Stimulated activated CD4-positive, alpha-beta T cell treated with anti-CD3 and anti-CD28 coated beads, TNF-alpha, amount 100 ng/mL, for 1 hour (primary cell): ENCODE measurements at places on chromosomes 16 and 17.
A peak's percentile ranks its signal among the peaks of the same experiment; 100 is the strongest.

DNA sequence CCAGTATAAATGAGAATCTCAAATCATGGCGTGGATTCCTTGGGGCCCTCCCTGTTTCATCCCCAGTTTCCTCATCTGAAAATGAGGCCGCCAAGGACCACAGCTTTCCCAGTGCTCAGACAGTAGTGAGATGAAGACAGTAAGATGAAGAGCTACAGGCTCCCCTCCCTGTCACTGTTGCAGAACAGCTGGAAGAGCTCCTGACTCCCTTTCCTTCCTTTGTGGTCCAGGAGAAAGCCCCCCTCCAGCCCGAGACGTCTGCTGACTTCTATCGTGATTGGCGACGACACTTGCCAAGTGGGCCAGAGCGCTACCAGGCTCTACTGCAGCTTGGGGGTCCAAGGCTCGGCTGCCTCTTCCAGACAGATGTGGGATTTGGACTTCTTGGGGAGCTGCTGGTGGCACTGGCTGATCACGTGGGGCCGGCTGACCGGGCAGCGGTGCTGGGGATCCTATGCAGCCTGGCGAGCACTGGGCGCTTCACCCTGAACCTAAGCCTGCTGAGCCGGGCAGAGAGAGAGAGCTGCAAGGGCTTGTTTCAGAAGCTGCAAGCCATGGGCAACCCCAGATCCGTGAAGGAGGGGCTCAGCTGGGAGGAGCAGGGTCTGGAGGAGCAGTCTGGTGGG, 3.0 kb upstream of the EFTUD2 start:
- no peak for DNase-seq

- DNase-seq: no peak
These were observed 9.5 kb downstream of the PNMT start for GRCh38 chr17:39677542-39678339.

DNA sequence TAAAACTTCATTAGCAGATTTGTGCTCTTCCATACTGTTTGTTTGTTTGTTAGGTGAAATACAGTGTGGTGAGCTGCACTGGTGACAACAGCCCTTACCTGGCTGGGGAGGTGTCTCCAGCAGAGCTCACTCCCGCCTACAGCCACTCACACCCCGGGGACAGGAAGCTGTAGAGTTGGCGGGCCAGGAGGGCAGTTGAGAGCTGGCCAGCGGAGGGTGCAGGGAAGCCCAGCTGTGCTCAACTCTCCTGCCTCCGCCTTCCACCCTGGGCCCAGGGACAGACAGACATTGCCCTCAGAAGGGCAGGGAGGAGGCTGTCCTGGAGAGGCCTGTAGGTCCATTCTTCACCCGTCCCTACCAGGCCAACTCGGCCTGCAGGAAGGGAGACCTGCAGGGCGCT, 48.6 kb upstream of the PVALEF start:
- no peak for DNase-seq

- no peak for DNase-seq
These were observed 18.3 kb downstream of the TMEM100 start for GRCh38 chr17:55704401-55704800.

DNA sequence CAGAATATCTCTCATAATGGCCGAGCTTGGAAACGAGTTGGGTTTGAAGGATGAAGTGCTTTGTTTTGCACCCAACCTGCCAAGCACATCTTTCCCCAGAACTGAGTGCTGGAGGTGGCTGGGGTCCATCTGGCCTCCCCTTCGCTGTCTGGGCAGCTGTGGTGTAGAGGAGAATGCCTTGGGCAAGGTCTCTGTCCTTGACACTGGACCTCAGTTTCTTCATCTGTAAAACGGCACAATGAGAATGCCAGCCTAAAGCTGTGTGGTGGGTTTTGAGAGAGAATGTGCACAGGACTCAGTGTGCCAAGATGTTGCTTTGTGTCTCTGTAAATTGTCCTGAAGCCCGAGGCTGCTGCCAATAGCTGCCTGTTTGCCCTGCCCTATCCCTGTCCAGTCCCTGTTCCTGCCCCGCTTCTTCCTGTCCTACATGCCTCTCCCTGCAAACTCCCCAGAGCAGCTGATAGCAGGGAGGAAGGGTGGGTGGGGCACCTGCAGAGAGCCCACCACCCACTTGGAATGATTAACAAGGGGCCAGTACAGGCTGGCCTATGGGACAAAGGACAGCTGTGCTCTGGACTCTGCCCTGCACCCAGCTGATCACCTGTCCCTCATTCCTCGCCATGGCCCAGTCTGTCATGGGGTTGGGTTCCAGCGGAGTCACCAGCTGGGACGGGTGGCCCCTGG, 15.3 kb downstream of the LASP1 start:
- no peak for DNase-seq

- DNase-seq: no peak
These were observed 41.4 kb downstream of the FBXL20 start for GRCh38 chr17:39359994-39360393.

- no peak for DNase-seq
These were observed 43.2 kb upstream of the DNAJA2 start for GRCh38 chr16:47016700-47017133.

- DNase-seq: no peak
These were observed 12.1 kb downstream of the TBC1D26 start for GRCh38 chr17:15744074-15744676.

DNA sequence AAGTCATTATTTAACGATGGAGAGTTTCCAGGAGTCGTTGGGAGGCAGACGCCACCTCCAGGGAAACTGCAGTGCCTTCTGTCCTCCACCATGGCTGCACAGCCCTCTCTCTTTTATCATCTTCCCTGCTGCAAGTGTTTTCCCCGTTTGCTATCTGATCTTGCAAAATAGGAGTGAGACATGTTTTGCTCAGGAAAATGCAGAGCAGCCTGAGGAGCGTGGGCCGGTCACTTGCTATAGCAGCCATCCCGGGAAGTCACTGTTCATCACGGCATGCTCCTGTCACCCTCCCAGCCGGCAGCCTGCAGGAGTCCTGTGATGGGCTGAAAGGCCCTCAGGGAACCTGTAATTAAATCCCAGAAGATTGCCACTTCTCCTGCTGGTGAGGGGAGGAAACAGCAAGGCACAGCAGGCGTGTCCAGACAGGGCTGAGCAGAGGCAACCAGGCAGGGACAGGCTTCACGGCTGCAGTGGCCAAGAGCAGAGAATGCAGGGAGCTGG, 143.1 kb downstream of the GSG1L start:
- no peak for DNase-seq

DNA sequence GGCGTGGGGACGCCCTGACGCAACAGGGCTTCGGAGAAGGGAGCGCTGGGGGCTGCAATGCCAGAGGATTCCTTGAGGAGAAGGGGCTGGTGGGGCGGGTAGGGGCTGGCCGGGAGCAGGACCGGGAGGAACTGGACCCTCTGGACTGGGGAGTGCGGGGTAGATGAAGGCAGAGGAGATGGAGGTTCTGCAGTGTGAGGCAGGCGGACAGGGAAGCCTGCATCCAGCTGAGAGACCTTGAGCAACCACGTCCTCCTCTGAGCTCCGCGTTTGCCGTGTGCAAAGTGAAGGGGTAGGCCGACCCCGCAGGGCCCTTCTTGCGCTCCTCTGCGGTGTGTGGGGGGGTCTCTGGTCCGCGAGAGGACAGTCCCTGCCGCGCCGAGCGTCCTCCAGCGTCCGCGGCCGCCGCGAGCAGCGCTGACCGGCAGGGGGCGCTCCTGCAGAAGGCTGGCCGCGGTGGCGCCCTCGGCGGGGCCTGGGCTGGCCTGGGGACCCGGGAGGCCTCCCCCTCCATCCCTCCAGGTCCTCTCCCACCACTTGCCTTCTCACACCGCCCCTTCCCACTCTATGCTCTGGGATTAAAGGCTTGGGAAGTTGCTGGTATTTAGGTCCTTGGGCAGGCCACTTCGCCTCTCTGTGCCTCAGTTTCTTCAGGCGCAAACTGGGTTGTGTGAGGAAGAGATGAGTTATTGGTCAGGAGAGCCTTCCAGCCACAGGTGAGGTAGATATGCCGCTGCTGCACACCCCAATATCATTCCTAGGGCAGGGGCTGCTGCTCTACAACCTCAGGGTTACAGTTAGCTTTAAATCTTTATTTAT, 9.6 kb upstream of the WNT9B start:
- no peak for DNase-seq

- DNase-seq: peak; percentile 78
These were observed 4.4 kb upstream of the MAP2K3 start for GRCh38 chr17:21280081-21280518.

GRCh38 chr16:50193594-50193993, 40.5 kb downstream of the TENT4B start:
- no peak for DNase-seq

GRCh38 chr17:80270836-80271235, 10.2 kb downstream of the RNF213 start:
- DNase-seq: no peak

DNA sequence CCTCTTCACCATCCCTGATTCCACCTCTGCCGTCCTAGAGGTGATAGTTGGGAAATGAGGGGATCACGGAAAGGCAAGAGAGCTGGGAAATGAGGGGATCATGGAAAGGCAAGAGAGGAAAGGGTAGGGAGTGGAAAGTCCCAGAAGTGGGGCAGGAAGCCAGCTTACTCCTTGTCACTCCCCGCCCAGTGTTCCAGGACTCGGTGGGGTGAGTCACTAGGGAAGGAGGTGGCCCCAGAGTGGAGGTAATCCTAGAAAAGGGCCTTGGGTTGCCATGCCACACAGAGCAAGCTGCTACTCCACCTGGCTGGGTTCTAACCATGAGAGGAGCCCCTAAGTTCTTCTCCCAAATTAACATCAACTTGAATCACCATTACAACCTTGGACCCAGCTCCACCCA, 14.8 kb downstream of the ALOXE3 start:
- DNase-seq: no peak

GRCh38 chr17:64531955-64532371, 25.2 kb downstream of the CEP95 start:
- no peak for DNase-seq

GRCh38 chr16:53761962-53762703, 58.2 kb downstream of the FTO start:
- no peak for DNase-seq

DNA sequence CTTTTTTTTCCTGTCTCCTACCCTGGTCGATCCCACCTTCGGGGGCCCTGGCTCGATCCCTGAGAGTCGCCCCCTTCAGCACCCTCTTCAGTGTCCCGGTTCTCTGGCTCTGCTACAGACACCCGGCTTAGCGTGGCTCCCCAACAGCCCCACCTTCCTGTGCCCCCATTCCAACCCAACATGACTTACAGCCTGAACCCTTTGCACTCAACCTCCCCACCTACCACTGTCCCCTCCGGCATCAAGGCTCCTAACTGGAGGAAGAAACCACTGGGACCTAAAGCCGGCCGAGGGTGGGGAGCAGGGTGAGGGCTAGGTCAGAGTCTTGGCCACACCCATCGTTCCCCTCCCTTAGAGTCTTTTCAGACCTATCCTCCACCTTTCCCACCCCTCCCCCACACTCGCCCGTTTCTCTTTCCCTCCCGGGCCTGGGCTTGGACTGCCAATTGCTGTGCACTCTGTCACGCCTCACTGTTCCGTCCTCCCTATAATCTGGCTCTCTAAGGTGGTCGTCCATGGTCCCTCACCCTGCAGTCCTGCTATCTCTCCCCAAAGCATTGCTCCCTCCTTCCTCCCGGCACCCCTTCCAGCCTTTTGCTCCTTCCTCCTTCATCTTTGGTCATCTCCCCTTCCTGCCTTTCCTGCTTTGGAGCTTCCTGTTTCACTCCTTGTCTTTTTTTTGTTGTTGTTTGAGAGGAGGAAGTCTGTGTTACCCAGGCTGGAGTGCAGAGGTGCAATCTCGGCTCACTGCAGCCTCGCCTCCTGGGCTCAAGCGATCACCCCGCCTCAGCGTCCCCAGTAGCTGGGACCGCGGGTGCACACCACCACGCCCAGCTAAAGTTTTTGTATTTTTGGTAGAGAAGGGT, 890 bp upstream of the CLDN7 start:
- DNase-seq: no peak

- DNase-seq: no peak
These were observed 7.6 kb downstream of the HDAC5 start for GRCh38 chr17:44115585-44116415.
